Astrocyte (in vitro differentiated cells and primary cell): ENCODE measurements at places on chromosomes 7 and 10.

- no peak for DNase-seq
Measured at GRCh38 chr7:21352540-21353387, 75.1 kb upstream of the SP4 start.

GRCh38 chr7:6178298-6179029, 94.0 kb downstream of the CYTH3 start:
- DNase-seq = no peak

DNA sequence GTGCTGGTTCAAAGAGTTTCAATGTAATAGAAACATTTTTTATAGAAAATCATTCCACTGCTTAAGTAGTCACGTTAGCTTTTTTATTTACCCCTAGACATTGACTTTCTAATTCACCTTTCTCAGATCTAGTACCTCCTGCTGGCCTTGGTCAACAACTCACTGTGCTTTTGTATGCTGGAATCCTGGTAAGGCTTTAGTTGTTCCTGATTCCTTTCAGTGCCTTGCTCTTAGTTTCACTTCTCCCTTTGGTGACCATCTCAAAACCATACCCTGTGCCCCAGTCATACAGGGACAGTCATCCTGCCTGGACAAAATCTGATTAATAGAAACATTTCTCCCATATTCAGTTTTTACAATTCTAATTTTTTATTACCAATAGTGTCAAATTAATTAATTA, 130.2 kb downstream of the GPR37 start:
- no peak for DNase-seq

DNA sequence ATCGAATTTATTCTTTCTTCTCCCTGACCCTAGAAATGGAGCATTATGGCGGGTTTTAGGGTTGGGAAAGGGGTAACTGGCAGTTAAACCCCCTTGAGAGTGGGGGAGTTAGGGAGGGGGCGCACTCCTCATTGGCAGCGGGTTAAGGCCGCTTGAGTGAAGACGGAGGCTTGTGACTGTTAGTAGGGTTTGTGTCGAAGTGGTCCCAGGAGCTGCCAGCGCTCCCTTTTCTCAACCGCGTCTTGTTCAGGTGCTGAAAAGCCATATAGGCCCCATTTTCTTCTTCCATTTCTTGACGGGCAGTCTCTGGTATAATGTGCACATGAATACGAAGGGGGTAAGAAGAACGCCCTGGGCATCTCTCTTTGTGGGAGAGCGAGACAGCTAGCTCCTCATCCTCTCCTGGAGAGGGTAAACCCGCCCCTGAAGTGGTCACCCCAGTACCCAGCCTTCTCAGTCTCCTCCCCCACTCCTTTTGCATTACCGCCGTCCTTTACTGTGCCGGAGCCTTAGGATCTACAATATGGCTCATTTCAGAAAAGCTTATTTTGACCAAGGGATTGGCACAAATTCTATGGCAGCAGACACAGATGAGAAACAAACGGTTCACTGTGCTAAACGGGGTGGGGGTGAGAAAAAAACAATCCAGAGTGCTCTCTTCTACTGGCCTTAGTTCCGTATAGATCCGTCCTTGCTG, 836 bp downstream of the KMT2E start:
- DNase-seq = peak; percentile 18

DNA sequence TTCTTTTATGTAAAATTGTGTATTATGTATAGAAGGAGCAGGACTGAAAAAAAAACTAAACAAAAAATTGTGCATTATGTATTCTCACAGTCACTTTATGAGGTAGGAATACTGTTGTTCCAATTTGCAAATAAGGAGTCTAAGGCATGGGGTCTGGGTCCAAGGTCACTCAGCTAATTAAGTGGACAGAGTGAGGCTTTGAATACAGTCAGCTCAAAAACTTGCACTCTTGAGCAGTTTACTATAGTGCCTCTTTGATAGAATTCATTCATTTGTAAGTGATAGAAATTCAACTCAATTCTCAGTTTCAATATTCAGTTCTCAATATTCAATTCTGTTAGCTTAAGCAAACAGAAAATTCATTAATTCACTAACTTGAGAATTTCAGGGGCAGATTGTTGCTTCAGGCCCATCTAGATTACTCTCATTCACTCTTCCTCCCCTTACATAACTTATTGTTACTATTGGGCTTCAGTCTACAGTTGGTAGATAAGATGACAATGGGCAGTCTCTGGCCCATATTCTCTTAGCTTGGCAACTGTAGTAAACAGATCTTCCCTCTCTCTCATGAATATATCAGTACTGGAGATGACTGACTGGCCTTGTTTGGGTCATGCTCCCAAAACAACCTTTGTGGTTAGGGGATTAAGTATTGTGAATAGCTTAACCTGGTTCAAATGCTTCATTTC, 86.6 kb downstream of the BTAF1 start:
- DNase-seq = no peak

GRCh38 chr10:24239289-24240040, 30.5 kb downstream of the KIAA1217 start:
- DNase-seq = no peak

DNA sequence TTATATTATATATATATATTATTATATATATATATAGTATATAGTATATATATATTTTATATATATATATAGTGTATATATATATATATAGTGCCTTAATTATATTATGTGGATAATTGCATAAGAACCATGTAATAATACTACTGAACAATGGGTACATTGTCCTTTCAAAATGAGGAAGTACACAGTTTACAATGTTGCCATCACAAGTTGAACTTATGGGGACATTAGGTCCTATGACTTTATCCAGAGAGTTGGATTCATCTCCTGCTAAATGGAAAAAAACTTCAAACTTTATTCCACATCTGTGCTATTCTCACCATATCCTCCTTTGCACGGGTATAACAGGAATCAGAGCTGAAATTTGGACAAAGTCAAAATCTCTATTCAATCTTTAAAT, 105.0 kb upstream of the AGR3 start:
- DNase-seq = no peak

GRCh38 chr10:69479240-69480067, 28.2 kb downstream of the TSPAN15 start:
- no peak for DNase-seq

DNA sequence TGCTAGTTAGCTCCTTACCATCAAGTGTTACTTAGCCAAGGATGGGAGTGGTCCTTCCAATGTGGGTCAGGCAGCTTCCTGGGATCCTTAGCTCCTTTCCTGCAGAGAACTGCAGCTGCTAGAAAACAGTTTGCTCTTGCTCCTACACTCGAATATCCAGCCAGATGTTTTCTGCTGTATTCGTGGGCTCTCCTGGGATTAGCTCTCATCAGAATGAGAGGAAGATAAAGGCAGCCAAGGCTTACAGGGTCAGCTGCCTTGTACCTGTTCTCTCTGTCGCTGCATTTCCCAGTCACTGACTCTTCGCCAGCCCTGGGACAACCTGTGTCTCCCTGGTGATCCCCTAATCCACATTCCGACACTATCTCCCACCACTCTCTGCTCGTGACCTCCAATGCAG, 29.0 kb downstream of the NEUROD6 start:
- DNase-seq = no peak

DNA sequence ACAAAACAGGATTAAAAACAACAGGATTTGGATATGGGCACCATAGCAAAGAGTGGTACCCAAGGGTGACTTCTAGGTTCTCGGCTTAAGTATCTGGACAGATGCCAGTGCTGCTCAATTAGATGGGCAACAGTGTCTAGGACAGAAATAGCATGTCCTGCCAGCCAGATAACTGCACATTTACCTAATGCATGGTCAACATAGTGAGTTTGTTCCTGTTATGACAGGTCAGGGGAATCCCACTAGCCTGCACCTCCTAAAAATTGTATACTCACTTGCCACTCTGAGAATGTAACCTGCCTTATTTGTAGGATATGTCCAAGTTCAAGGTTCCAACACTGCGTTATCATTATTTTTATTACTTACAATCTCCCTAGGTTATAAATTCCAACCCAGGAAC, 471.7 kb downstream of the GRM8 start:
- DNase-seq = no peak

DNA sequence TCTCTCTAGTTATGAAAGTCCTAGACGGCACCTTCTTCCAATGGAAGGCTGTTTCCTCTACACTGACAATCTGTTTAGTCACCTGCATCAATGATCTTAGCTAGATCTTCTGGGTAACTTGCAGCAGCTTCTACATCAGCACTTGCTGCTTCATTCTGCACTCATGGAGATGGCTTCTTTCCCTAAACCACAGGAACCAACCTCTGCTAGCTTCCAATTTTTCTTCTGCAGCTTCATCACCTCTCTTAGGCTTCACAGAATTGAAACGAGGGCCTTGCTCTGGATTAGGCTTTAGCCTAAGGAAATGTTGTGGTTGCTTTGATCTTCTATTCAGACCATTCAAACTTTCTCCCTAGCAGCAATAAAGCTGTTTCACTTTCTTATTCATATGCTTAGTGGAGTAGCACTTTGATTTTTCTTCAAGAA, 24.6 kb downstream of the NAMPT start:
- peak; percentile 65 for DNase-seq

- DNase-seq = no peak
Measured at GRCh38 chr10:6059506-6059905, 2.7 kb downstream of the IL2RA start.

DNA sequence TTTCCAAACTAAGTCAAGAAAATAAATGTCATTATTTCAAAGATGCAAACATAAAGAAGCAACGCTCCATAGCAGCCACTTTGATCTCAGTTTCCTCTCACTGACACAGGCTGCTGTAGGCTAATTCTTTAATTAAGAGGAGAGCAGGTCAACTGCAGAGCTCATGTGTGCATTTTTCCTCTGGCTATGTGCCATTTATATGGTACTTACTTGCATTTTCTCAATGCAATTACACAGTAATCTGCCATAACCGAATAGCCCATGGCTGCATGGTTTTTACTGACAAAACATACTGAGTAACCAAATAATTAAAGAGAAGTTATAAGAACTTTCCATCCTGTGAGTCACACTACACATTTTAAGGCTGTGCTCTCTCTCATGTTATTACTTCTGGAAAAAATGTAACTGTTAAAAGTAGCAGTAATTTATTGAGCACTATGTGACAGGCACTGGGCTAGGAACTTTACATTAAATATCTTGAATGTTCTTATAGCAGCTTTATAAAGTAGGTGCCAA, 122.0 kb downstream of the ELAPOR2 start:
- no peak for DNase-seq

- DNase-seq = peak; percentile 84
Measured at GRCh38 chr10:126122881-126123280, 226.5 kb downstream of the FANK1 start.

GRCh38 chr7:47225387-47226131, 356.4 kb downstream of the TNS3 start:
- no peak for DNase-seq

DNA sequence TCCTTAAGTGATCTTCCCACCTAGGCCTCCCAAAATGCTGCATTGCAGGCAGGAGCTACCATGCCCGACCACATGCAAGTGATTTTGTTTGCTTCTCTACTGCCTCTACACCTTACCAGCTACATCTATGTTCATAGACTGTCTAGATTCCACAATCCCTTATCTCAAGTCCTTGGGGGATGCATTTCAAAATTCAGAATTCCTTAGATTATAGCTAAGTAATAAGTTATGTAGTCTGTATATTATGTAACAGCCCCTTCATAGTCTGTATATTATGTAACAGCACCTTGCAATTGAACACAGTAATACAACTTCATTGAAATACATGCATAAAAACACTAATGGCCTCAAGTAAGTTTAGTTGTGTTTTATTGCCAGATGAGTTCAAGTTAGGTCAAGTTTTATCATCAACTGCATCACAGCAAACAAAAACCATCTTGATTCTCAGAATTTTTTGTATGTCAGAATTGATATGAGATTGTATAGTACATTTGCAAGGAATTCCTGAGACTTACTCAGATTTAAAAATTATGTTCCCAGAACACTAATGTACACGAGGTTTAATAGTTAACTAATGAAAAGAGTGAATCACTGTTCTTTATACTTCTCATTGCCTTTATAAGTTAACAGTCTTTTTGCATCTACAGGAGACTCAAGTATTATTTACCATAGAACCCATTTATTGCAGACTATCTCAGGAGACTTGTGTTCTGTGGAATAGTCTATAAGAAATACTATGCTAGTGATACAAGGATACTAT, 11.6 kb upstream of the FOXP2 start:
- no peak for DNase-seq

GRCh38 chr10:50624866-50625501, 1.2 kb upstream of the SGMS1 start:
- DNase-seq = peak; percentile 53

- peak; percentile 23 for DNase-seq
Measured at GRCh38 chr7:143345428-143345900, 17.0 kb downstream of the FAM131B start.

DNA sequence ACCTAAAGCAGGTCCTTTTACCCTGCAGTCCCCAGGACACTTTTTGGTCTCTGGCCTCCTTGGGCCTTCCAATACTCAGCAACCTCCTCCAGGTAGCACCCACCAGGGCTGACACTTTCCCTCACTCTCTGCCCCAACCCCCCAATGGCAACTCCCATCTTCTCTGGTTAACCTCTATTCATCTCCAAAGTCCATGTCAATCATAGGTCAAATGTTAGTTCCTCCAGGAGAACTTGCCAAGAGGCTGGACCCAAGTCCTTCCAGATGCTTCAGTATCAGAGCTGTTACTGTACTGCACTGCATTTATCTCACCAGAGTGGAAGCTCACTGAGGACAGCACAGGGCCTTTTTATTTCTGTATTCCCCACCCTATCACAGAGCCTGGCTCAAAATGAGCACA, 295.0 kb upstream of the KLF14 start:
- DNase-seq = no peak

GRCh38 chr10:58971796-58972491, 204.5 kb upstream of the PHYHIPL start:
- DNase-seq = no peak

GRCh38 chr10:652233-652632, 37.2 kb downstream of the DIP2C start:
- DNase-seq = no peak

DNA sequence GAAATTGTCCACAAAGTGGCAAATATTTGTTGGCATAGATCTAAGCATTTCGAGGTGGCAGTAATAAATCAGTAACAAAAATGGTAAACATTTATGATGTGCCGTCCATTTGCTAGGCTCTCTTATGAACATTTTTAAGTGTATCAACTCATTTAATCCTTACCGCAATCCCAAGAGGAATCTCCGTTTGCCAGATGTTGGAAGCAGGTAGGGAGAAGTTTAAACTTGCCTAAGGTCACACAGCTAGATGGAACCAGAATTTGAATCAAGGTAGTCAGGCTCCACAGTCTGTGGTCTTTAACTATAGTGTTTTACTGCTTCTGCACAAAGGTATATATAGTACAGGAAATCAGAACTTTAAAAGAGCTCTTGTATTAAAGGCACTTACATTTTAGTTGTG, 2.6 kb downstream of the MKLN1 start:
- no peak for DNase-seq

- no peak for DNase-seq
Measured at GRCh38 chr7:132312531-132313055, 263.7 kb downstream of the PLXNA4 start.

DNA sequence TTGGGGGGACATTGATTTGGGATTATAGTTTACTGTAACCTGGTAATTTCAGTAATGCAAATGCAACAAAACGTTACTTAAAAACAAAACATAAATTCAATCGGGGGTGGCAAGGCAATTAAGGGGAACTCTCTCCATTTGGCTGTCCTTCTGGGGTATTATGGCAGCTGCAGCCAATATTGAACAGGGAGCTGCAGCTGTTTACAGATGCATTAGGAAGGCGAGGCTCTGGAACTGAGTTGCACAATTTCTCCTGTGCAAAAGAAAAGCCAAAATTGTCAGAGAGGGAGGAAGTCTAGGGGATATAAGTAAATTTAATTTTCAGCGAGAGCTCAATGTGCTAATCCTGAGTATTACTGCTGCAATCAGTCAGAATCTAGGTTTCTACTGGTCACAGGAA, 36.1 kb downstream of the NEUROD6 start:
- no peak for DNase-seq

GRCh38 chr7:17963281-17963680, 23.0 kb upstream of the SNX13 start:
- no peak for DNase-seq
